Right ventricle myocardium superior (tissue), 1 donor: ENCODE measurements at places on chromosomes 11 and 22.

DNA sequence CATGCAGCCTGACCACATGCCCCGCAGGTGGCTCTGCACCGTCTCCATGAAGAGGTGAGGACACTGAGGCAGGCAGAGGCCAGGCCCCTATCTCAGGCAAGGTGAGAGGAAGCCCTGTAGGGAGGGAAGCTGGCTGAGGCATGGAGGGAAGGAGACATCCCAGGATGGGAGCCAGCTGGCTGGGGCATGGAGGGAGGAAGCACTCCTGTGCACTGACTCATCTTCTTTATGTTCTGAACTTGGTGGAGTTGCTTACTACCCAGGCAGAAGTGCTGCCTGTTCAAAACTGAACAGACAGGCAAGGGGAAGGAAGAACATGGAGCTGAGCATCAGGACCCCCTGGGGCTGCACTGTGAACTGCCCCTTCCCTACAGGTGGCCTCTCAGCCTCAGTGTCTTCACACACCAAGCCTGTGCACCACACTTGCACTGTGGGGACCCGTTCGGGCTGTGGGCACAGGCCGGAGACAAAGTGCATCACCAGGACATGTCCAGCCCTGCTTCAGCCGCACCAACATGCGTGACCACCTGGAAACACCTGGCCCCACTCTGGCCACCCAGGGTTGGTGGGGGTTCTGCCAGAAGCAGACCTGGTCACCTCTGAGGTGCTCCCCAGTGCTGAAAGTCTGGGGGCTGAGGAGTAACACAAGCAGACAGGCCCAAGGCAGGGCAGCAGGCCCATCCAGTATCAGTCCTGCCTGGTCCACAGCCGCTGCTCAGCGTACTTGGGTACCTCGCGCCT, 55.5 kb downstream of the DGCR2 start:
- DNase-seq = no peak

GRCh38 chr22:43431808-43432554, 20.2 kb downstream of the MPPED1 start:
- DNase-seq = no peak

GRCh38 chr11:59053387-59053786, 32.7 kb upstream of the GLYATL1B start:
- peak; percentile 71 for DNase-seq

DNA sequence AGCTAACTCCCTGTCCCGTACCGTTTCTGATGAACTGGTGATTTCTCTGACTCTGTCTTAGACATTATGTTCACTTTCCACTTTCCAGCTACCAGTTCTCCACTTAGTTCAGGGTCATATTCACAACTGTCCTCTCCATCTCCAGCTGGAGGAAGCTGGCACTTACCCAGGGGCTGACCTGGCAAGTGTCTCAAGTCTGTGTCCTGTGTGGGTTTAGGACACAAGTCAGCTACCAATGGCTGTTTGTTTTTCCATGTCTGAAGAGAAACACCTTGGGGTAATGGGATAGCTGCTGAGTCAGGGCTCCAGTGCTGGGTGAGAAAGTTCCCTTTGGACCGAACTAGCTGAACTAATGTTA, 134.4 kb downstream of the CSNK2A3 start:
- DNase-seq = peak; percentile 81

DNA sequence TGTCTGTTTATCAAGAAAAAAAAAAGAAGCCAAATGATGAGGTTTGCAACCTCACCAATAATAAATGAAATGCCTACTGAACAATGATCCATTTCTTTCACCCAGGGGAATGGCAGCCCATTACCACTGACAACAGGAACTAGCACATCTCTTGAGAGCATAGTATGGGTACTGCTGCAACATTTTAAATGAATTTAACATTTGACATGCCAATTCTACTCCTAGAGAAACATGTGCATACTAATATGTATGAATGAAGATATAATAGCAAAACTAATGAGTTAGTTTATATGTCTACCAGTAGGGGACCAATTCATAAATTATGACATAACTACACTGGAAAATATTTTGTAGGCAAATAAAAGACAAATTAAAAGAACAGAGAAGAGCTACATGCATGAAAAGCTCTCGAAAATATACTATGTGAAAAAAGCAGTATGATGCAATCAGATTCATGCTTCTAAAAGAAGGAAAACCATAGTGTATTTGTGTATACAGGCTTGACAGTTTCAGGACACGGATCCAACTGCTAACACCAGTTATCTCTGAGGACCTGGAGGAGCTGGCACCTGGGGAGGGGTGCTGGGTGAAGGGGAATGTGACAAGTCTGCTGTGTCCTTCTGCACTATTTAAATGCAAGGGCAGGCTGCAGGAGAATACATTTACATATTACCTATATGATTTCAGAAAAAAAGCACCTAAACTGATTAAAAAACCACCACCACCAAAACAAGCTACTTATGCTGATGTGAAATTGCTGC, 6.9 kb downstream of the SMCO4 start:
- peak; percentile 70 for DNase-seq

DNA sequence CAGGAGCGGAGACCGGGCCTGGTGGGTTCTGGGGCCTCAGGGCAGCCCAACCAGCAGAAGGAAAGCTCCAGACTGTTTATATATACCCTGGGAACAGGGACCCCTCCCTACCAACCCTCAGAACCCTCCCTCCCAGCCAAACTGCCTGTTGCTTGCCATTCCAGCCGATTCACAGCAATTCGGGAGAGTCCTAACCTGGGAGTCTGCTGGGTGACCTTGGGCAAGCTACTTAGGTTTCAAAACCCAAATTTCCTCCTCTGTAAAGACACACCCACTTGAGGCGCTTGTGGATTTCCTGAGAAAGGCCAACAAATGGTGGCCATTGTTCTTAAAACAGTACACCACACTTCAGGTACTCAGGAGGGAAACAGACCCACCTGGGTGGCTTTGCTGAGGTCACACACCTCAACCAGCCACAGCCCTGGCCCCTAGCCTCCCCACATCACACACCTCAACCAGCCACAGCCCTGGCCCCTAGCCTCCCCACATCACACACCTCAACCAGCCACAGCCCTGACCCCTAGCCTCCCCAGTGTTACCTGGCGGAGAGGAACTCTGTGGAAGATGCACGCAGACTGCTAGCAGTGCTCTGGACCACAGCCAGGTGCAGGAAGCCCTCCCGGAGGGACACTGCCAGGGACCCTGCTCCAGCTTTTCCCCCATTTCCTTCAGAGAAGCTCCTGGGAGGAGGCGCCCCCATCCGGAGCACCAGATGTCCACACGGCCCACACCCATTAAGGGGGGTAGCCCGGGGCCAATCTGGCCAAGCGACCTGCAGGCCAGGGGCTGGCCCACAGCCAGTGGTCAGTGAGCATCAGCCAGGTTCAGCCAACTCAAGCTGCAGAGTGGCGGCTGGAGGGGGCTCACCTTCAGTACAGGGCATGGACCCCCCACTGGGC, 6.2 kb downstream of the SHISA8 start:
- no peak for DNase-seq

- DNase-seq = peak; percentile 91
These were observed at the start of gene RHOG for GRCh38 chr11:3840870-3841425. Gene RHOG (minus strand): TSS chr11:3840959. CDS start chr11:3828138, 12,821 bp downstream.
